ENCODE measurements at places on chromosomes 1 and 21.
A peak's percentile ranks its signal among the peaks of the same experiment; 100 is the strongest.

DNA sequence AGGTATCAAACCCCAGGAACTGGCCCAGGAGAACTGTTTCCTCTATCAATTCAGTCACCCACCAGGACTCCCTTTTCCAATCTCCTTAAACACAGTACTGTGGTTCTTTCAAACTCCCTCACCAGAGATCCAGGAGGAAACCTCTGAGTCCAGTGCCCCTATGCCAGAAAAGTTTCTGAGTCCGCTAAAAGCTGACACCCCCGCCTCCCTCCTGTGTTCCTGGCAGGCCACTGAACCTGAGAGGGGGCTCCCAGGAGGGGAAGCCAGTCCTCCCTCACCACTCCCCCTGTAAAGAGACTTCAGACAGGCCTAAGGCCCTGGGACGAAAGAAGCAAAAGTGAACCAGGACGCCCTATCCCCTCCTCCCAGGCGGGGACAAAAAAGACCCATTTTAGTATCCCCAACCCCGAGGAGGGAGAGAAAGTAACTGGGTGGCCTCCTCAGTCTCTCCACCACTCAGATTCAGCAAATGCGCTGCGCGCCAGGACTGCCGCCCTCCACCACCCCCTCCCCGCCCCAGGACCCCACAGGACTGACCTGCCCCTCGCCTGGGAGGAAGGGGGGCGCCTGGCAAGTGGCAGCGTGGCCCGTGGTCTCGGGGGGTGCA is 624 bp downstream of the SLC41A1 start:
- H3K27me3 ChIP-seq = no peaks in the 10 kb centered on the region
- H3K36me3 ChIP-seq = peaks cover 8% of the 10 kb centered on the region
- H3K4me1 ChIP-seq = peaks cover 57% of the 10 kb centered on the region
- H3K27ac ChIP-seq = peak overlapping the region; percentile 19
- H3K4me3 ChIP-seq = peak overlapping the region; percentile 97

DNA sequence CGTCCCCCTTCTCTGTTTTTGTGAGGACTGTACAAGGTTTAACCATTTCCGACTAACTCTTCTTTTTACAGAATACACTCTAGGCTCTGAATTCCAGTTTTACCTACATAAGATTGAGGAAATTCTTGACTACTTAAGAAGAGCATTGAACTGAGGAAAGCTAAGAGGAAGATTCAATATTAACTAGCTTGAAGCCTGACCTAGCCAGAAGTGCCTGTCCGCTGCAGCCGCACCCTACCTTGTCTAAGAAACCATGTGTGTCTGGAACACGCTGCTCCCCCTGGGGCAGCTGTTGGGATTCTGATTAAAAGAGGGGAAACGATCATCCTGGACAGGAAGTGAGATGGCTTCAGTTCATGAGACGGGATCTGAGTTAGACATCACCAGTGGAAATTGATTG is 28.9 kb downstream of the CA6 start:
- no peak overlapping the region for H3K4me3 ChIP-seq
- H3K36me3 ChIP-seq = no peaks in the 10 kb centered on the region
- no peak for DNase-seq
- peaks cover 25% of the 10 kb centered on the region for H3K4me1 ChIP-seq

GRCh38 chr1:214247501-214248041 is 33.4 kb upstream of the SMYD2 start:
- no peaks in the 10 kb centered on the region for H3K36me3 ChIP-seq
- no peak overlapping the region for H3K4me3 ChIP-seq
- H3K27me3 ChIP-seq = peaks cover 12% of the 10 kb centered on the region
- H3K27ac ChIP-seq = no peak overlapping the region

GRCh38 chr1:235328271-235329138 is at the start of gene GGPS1:
TSS of gene GGPS1 (plus strand) at chr1:235328570. CDS start at chr1:235335265, 6,695 bp downstream.
- H3K4me3 ChIP-seq = peak within 1 kb of the TSS; percentile 97
- peak; percentile 98 for DNase-seq
- H3K4me1 ChIP-seq = peaks cover 17% of the 10 kb centered on the region
- H3K27me3 ChIP-seq = no peaks in the 10 kb centered on the region
- no peaks in the 10 kb centered on the region for H3K36me3 ChIP-seq

DNA sequence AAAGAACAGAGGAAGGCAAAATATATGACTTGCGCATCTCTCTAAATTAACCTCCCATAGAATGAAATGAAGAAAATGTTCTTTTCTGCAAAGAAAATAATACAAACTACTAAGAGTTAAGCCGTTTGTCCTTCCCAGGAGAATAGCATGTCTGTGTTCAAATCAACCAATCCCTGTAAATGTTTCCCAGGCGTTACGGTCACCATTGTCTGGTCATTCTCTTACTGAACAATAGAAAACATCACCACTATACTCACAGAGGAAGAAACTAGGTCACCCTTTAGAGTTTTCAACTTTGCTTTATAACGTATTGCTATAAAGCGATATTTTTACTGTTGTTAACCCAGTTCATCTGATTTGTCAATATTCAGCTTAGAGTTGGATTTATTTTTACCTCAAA is 34.1 kb downstream of the COL11A1 start:
- H3K27ac ChIP-seq = no peak overlapping the region
- H3K36me3 ChIP-seq = no peaks in the 10 kb centered on the region
- H3K4me1 ChIP-seq = no peaks in the 10 kb centered on the region
- no peak overlapping the region for H3K4me3 ChIP-seq

GRCh38 chr21:37561941-37562919 is 195.7 kb downstream of the DYRK1A start:
- H3K4me1 ChIP-seq = peaks cover 28% of the 10 kb centered on the region
- DNase-seq = no peak
- H3K27ac ChIP-seq = no peak overlapping the region
- H3K4me3 ChIP-seq = no peak overlapping the region

- no peaks in the 10 kb centered on the region for H3K36me3 ChIP-seq
- H3K4me1 ChIP-seq = peaks cover 14% of the 10 kb centered on the region
- no peak overlapping the region for H3K27ac ChIP-seq
- DNase-seq = no peak
Observed at GRCh38 chr1:185674201-185674600, 60.0 kb upstream of the HMCN1 start.

DNA sequence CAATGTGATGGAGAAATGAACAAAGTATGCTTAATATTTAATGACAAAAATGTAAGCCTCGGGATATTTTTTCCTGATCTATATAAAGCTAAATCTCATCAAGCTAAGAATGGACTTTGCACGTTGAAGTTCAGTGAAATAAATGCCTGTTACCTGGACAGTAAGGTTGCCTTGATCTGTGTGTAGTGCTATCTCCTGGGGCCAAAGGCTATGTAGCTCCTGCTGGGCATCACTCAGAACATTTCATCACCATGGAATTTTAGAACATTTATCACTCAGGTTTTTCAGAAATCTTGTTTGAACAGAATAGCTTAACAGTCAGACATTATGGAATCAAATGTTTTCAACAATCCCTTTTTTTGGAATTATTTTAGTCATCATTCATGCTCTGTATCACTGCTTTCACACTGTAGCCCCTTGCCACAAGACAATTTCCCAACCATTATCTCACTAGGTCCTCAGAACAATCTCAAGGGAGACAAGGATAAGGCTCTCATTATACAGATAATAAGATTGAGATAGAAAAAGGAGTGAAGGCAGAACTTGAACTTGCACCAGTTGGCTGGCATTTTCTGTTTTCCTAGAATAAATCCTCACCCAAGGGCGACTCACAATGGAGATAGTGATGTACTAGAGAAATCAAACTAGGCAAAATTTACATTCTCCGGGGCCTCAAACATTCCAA is 3.7 kb downstream of the OR10J1 start:
- no peak for DNase-seq
- no peak overlapping the region for H3K27ac ChIP-seq
- H3K4me3 ChIP-seq = no peak overlapping the region
- H3K36me3 ChIP-seq = no peaks in the 10 kb centered on the region
- no peaks in the 10 kb centered on the region for H3K4me1 ChIP-seq

GRCh38 chr1:6351480-6352137 is 42.0 kb downstream of the ACOT7 start:
- H3K27ac ChIP-seq = no peak overlapping the region
- no peak overlapping the region for H3K4me3 ChIP-seq
- no peaks in the 10 kb centered on the region for H3K36me3 ChIP-seq
- H3K4me1 ChIP-seq = peaks cover 21% of the 10 kb centered on the region

- peak overlapping the region; percentile 87 for H3K27ac ChIP-seq
- peaks cover 47% of the 10 kb centered on the region for H3K4me1 ChIP-seq
- peak overlapping the region; percentile 75 for H3K4me3 ChIP-seq
- H3K27me3 ChIP-seq = no peaks in the 10 kb centered on the region
- H3K36me3 ChIP-seq = peaks cover 3% of the 10 kb centered on the region
Observed at GRCh38 chr1:221740993-221741702, 741 bp downstream of the DUSP10 start.

GRCh38 chr1:221663321-221663720 is 78.6 kb downstream of the DUSP10 start:
- no peaks in the 10 kb centered on the region for H3K27me3 ChIP-seq
- no peak overlapping the region for H3K4me3 ChIP-seq
- no peaks in the 10 kb centered on the region for H3K36me3 ChIP-seq
- H3K4me1 ChIP-seq = no peaks in the 10 kb centered on the region
- DNase-seq = no peak

DNA sequence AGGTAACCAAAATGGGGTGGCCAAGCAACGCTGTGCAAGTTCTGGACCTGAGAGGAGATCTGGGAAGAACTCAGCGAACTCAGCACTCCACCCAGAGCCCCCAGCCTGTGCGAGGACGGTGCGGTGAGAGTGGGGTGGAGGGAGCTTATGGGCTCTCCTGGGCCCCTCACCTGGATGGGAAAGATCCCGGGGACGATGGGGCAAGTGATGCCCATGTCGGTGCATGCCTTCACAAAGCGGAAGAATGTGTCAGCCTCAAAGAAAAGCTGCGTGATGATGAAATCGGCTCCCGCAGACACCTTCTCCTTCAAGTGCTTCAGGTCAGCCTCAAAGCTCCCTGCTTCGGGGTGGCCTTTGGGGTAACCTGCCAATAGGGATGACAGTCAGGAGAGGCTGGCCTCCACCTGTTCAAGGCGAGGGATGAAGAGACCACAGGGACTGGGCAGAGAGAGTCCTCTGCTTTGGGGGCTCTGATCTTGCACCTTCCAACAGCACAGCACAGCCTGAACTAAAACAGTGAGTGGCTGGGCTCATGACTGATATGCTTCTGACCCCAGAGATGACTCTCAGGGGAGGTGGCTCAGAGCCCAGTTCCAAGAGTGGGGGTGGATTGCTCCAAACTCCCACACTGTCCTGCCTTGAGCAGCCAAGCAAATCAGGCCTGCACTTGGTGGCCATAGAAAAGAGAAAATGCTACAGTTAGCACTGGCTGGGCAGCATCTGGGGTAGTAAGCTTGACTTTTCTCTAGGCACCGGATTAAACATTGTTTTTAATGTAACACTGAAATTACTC is 9.5 kb downstream of the MTHFR start:
- DNase-seq = no peak
- H3K36me3 ChIP-seq = peaks cover 69% of the 10 kb centered on the region
- no peaks in the 10 kb centered on the region for H3K27me3 ChIP-seq
- no peak overlapping the region for H3K4me3 ChIP-seq
- peaks cover 7% of the 10 kb centered on the region for H3K4me1 ChIP-seq

DNA sequence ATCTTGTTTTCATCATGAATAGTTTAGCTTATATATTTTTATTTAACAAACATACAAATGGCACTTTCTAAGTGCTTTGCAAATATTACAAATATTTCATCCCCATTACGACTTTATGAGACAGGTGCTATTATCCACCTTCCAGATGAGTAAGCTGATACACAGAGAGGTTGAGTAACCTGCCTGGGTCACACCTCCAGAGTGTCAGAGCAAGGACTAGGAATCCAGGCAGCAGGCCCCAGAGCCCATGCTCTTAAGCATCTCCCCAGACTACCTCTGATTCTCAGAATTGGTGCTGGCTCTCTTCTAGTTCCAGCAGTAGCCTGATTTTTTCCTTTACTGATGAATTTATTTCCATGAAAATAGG is 40.0 kb downstream of the EPHB2 start:
- H3K4me3 ChIP-seq = no peak overlapping the region
- no peaks in the 10 kb centered on the region for H3K36me3 ChIP-seq
- no peaks in the 10 kb centered on the region for H3K4me1 ChIP-seq
- H3K27ac ChIP-seq = no peak overlapping the region
- no peak for DNase-seq

GRCh38 chr1:12369258-12369657 is 139.4 kb downstream of the VPS13D start:
- peaks cover 50% of the 10 kb centered on the region for H3K36me3 ChIP-seq
- no peak for DNase-seq
- no peak overlapping the region for H3K4me3 ChIP-seq
- H3K4me1 ChIP-seq = no peaks in the 10 kb centered on the region
- no peaks in the 10 kb centered on the region for H3K27me3 ChIP-seq

DNA sequence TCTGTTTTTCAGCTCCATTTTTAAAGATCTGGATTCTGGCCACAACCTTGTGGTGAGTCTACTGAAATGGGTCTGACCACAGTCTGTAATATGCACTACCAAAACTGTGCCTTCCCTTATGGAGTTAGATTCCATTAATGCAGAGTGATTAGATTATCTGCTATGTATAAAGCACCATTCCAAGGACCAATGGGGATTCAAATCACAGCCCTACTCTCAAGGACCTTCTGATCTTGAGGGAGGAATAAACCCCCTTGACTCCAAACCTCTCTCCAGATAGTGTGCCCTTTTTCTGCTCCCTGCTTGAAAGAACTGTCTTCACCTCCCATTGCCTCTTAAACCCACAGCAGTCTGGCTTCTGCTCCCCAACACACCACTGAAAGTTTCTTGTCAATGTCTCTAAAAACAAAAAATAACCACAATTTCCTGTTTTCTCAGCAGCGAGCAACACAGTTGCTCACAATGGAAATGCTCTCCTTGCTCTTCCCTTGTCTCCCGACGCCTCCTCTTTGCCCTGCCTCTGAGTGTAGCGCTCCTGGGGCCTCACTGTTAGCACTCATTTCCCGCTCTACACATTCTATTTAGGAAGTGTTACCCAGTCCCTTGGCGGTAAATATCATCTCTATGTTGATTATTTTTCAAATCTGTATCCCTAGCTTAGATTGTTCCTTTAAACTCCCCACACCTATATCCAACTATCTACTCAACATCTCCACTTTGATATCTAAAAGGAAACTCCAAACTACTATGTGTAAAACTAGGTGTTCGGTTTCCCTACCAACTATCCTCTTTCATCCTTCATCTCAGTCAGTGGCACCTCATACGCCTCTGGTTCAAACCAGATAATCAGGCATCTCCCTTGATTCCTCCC is 13.6 kb downstream of the PCNX2 start:
- H3K27me3 ChIP-seq = no peaks in the 10 kb centered on the region
- DNase-seq = no peak
- H3K27ac ChIP-seq = peak overlapping the region; percentile 25
- no peaks in the 10 kb centered on the region for H3K36me3 ChIP-seq
- H3K4me1 ChIP-seq = peaks cover 22% of the 10 kb centered on the region

DNA sequence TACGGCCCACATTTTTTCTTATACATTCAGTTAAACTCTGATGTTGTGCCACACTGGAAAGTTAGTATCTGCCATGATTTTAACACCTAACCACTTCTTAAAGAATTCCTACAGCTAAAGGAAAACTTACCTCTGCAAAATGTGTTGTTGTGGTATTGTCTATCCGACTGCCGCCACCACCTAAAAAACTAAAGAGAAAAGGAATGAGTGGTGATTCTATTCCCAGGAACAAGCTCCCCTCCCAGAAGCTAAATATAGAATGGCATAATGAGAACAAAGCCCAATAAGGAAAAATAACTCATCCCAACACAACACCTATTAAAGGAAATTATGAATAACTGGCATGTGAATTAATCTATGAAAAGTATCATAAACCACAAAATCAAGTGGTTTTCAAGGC is 39.5 kb downstream of the RNF115 start:
- H3K4me1 ChIP-seq = no peaks in the 10 kb centered on the region

GRCh38 chr1:8083739-8084484 is 57.8 kb upstream of the ERRFI1 start:
- no peak for DNase-seq
- H3K27ac ChIP-seq = no peak overlapping the region
- H3K4me3 ChIP-seq = no peak overlapping the region
- H3K4me1 ChIP-seq = no peaks in the 10 kb centered on the region
- H3K27me3 ChIP-seq = no peaks in the 10 kb centered on the region
- H3K36me3 ChIP-seq = no peaks in the 10 kb centered on the region

Data from CD4-positive, alpha-beta T cell (primary cell).